ENCODE measurements at places on chromosomes 11 and 22.

- no peak for DNase-seq
Measured at GRCh38 chr11:75344761-75345454, 6.6 kb downstream of the ARRB1 start.

- peak; percentile 5 for DNase-seq
Measured at GRCh38 chr22:32985899-32986765, 72.0 kb downstream of the SYN3 start.

GRCh38 chr11:115155978-115156377 is 348.2 kb downstream of the CADM1 start:
- no peak for DNase-seq

DNA sequence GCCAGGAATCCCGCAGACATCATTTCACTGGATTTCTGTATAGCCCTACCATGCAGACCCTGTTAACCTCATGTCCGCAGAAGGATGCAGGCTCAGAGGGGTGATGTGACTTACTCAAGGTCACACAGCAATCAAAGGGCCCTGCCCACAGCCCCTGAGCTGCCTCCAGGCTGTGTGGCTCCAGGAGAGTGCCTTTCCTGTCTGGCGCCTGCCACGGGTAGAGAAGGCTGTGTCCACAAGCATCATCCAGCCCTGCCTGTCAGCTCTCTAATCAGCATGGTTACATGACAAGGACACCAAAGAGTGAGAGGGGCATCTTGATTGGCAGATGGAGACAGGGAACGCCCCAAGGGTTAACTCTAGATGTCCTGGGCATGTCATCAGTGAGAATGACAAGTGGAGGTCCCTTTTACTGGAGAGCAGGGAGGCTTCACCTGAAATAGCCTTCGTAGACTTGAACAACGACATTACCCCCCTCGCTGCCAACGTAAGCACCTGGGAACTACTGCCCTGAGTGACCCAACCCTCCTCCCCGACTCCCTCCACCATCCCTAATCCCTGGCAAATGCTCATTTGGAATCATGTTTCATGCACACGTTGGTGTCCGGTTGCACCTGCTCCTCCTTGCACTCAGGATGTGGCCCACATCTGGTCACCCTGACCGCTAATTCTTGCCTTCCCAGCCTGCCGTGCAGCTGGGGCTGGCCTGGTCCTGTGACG is 6.9 kb downstream of the FGF19 start:
- DNase-seq: peak; percentile 9

DNA sequence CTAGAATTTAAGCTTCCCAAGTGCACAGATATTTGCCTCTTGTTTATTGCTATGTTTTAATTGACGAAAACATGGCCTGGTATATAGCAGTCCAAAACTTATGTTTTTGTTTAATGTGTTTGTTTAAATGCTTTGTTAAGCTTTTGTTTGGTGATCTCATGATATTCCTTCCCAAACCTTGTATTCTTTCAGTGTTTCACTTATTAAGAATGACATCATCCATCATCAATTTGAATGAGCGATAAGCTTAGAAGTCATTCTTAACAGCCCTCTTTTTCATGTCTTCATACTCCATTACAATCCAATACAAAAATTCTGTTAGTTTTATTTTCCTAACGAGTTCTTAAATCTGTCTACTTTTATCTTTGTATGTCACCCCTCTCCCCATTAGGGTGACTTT is 206.0 kb downstream of the DYNC2H1 start:
- DNase-seq: no peak

DNA sequence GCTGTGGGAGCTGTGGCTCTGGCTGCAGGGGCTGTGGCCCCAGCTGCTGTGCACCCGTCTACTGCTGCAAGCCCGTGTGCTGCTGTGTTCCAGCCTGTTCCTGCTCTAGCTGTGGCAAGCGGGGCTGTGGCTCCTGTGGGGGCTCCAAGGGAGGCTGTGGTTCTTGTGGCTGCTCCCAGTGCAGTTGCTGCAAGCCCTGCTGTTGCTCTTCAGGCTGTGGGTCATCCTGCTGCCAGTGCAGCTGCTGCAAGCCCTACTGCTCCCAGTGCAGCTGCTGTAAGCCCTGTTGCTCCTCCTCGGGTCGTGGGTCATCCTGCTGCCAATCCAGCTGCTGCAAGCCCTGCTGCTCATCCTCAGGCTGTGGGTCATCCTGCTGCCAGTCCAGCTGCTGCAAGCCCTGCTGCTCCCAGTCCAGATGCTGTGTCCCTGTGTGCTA is 514 bp downstream of the KRTAP5-9 start:
- DNase-seq: no peak

DNA sequence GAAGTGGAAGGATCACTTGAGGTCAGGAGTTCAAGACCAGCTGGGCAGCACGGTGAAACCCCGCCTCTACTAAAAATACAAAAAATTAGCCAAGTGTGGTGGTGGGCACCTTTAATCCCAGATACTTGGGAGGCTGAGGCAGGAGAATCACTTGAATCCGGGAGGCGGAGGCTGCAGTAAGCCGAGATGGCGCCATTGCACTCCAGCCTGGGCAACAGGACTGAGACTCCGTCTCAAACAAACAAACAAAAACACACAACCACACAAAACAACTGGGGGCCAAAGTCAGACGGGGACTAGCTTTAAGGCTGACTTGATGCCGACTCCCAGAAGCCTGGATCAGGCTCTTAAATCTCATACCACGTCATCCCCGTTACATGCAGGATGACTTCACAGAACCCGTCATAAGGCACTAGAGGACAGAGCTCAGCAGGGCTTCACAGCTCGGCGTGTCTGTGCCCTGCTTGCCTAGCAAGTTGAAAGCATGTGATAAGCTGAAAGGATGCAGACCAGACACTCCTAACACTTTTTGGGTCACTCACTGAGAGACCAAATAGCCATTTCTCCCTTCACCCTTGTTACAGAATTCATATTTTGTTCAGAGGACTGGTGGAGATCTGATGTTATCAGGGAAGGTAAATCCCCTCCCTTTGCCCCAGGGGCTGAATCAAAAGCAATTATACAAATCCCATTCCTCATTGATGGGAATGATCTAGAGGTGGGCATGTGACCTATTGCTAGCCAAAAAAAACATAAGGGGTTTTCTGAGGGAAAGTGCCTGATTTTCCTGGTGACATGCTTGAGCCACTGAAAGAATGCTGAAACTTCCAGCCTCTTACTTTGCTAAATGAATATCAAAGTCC is 65.4 kb downstream of the GAB2 start:
- no peak for DNase-seq

- DNase-seq: peak; percentile 73
Measured at GRCh38 chr11:112961751-112962578, 745 bp downstream of the NCAM1 start.

- DNase-seq: no peak
Measured at GRCh38 chr11:131499199-131499598, 128.8 kb downstream of the NTM start.
